Stimulated activated CD4-positive, alpha-beta T cell treated with anti-CD3 and anti-CD28 coated beads, TNF-alpha, amount 100 ng/mL, for 1 hour (primary cell): ENCODE measurements at places on chromosomes 16 and 17.
A peak's percentile ranks its signal among the peaks of the same experiment; 100 is the strongest.

- DNase-seq, result no peak
Measured at GRCh38 chr16:4315186-4316107, at the start of gene GLIS2. TSS of gene GLIS2 (plus strand) at chr16:4316067. CDS start at chr16:4332281, 16,214 bp downstream.

DNA sequence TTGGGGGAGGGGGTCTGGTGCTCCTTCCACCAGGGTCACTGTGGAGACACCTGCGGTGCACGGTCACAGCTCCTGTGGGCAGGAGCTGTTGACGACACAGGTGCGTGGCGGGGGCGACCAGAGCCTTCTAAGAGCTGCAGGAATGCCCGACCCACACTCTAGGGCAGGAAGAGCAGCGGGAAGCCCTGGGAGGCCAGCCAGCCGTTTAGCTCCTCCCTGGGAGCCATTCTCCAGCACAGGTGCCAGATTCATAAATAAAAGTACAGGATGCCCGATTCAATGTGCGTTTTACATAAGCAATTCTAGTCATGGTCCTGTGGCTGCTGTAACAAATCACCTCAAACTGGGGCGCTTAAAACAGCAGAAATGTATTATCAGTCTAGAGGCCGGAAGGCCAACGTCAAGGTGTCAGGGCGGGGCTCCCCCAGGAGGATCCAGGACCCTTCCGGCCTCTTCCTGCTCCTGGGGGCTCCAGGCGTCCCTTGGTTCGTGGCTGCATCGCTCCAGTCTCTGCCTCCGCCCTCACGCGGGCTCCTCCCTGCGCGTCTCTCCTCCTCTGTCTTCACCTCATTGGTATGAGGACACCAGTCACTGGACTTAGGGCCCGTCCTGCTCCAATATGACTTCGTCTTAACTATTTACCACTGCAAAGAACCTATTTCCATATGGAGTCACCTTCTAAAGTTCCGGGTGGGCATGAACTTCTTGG is 155.4 kb downstream of the FOXL1 start:
- no peak for DNase-seq

DNA sequence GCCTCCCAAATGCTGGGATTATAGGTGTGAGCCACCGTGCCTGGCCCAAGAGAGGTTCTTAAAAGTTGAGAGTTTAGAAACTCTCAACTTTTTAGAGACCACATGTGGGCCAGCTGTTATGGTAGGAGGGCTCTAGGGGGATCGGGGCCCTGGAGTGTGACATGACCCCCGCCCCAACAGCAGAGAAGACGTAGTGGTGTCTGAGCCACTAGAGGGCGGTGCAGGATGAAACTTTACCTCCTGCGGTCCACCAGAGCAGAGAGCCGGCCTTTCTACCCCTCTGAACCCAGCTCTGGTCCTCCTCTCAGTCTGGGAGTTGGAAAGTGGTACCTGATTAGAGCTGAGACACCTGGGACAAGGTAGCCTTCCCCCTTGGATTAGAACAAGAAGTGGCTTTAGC is 7.4 kb downstream of the CDK5RAP3 start:
- peak; percentile 21 for DNase-seq

- DNase-seq, result no peak
Measured at GRCh38 chr16:84459941-84460405, 44.5 kb downstream of the MEAK7 start.

DNA sequence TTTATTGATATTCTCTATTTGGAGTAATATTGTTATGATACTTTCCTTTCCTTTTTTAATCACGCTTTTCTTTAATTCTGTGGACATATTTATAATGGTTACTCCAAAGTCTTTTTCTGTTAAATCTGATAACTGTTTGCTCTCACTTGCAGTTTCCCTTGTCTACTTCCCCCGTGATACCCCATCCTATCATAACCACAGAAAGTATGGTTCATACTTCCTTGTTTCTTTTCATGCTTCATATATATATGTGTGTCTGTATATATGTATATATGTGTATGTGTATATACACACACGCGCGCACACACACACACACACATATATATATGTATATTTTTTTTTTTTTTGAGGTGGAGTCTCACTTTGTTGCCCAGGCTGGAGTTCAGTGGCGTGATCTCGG is 23.5 kb downstream of the SPECC1 start:
- DNase-seq, result no peak

DNA sequence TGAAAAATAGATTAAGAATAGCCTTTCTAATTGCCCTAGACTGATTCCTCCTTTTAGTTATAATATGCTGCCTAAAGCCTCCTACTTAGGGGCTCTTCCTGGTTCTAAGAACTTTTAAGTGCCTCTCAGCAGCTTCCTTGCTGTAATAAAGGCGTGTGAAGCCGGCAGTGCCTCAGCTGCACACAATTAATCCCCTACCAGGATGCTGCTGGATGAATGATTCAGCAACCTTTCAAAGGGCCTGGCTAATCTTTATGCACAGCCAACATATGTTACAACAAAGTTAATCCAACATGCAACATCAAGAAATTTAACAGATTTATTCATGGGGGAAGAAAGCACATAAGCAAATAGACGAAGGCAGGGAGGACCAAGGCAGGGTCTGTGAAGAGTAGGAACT is 145.2 kb downstream of the PMP22 start:
- no peak for DNase-seq

DNA sequence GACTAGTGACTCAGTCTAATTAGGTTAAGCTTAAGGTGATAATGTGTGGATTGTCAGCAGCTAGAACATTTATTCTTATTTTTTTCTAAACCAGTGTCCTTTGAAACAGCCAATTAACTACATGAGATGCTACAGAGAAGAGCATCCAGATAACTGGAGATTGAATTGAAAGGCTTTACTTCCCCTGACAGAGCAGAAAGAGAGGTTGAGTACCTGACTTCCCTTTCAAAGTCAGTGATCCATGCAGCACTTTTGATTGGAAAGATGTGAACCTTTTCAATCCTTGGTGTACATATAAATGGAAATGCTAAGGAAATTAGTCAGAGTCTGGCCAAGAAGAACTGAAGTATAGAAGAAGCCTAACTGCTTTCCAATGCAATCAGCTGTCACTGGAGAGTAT is 653.8 kb downstream of the CDH8 start:
- no peak for DNase-seq

- no peak for DNase-seq
Measured at GRCh38 chr16:61371388-61371787, 664.9 kb downstream of the CDH8 start.

DNA sequence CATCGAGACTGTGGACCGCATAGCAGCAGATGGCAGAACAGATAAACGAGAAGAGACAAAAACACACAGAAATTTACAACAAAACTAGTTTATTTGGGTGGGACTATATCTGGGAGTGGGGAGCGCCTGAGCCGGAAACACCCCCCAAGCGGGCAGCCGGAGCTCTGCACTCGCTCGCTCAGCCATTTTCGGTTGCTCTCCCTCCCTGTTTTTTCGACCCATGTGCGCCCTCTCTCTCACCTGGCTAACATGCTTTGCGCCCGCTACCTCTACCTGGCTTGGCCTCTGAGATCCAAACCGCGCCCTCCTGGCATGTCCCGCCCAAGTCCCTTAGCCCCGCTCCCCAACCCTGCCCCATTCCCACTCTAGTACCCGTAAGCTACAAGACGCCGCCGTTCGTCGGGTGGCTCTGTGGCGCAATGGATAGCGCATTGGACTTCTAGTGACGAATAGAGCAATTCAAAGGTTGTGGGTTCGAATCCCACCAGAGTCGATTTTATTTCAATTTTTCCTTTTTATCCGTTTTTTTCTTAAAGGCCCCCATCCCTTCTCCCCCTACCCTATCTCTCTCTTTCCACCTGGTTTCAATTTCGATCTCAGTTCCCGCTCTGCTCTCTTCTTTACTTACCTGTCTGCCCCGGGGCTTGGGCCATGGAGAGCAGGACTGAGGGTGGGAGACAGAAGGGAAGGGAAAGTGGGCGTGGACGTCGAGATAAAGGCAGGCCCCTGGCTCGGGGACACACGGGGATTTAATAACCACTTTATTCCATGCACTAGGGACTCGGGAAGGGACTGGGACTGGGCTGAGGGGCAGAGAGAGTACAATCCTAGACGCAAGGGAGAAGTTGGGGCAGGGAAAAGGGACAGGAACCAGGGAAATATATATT is 2.4 kb upstream of the ALOXE3 start:
- DNase-seq, result peak; percentile 77

- DNase-seq, result no peak
Measured at GRCh38 chr17:35666967-35667532, 64.4 kb upstream of the RASL10B start.

DNA sequence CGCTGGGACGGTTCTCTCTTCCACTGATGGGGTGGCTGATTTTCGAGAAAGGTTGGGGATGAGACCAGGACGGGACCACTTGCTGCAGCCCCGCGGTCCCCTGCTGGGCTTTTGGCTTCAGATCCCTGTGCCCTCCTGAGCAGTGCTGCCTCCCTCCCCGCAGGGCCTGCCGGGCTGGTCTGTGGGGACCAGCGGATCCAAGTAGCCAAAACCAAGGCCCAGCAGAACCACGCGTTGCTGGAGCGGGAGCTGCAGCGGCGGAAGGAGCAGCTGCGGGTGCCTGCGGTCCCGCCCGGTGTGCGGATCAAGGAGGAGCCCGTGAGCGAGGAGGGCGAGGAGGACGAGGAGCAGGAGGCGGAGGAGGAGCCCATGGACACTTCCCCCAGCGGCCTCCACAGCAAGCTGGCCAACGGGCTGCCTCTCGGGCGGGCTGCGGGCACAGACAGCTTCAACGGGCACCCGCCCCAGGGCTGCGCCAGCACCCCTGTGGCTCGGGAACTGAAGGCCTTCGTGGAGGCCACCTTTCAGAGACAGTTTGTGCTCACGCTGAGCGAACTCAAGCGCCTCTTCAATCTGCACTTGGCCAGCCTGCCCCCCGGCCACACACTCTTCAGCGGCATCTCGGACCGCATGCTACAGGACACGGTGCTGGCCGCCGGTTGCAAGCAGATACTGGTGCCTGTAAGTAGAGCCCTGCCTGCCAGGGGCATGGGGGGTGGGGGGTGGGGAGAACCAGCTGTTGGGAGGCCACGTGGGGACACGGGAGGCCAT is 28.6 kb downstream of the POLR3E start:
- no peak for DNase-seq

GRCh38 chr17:60301649-60302048 is 90.3 kb downstream of the USP32 start:
- DNase-seq, result no peak

- peak; percentile 72 for DNase-seq
Measured at GRCh38 chr17:35578197-35578928, at the start of gene PEX12. TSS of gene PEX12 (minus strand) at chr17:35578571. CDS start at chr17:35578021, 550 bp downstream.
